ENCODE measurements at places on chromosomes 2 and 18.

DNA sequence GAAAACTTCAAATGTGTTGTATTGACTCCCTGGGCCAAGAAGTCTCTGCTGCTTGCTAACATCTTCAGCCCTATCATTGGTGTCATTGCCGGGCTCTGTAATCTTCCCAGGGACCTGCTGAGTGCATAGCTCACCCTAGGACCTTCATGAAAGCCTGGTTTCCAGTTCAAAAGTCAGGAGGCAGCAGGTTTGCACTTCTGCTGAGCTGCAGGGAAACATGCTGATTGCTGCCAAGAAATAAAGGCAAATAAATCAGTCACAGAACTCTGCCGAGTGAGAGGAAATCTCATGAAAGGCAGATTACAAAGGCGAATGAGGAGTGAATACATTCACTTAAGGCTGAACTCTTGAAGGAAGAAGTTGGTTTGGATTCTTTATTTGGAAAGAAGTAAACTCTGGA lies 1947.6 kb upstream of the CELF4 start:
- no peak for DNase-seq

DNA sequence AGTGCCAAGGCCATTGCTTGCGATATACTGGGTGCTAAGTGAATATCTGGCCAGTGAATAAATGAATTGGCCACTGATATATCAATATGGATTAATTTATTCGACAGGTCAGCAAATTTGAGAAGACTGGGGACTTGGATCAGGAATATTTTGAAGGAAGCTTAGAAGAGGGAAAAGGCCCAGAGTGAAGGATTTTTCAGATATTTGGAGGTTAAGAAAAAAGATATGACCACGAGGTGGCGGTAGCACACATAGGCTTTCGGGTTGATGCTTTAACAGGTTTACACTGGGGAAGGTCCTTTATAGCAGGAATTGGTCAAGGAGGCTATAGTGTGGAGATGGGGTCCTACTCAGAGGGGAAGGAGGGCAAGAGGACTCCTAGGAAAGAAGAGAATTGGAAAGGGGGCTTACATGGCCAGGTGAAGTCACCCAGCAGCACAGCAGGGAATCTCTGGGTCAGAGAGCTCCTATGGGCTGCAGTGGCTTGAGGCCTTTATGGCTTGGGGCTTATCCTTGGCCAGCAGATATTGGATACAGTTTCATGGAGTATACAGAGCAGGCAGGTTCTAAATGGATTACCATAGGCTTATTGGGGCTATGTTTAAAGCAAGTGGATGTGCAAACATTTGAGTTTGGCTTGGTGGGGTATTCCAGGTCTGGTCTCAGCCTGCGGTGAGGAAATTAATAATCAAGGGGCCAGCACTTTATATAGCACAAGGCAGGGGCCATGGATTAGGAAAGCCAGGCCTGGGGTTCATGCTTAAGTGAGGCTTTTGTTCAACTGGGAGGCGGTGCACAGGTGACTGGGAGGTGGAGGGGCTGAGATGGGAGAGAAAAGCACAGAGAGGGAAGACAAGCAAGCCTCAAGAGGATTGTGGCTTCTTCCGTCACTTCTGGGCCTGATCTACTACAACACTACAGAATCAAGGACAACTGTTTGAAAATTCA lies 9.7 kb downstream of the IL1RN start:
- no peak for DNase-seq

DNA sequence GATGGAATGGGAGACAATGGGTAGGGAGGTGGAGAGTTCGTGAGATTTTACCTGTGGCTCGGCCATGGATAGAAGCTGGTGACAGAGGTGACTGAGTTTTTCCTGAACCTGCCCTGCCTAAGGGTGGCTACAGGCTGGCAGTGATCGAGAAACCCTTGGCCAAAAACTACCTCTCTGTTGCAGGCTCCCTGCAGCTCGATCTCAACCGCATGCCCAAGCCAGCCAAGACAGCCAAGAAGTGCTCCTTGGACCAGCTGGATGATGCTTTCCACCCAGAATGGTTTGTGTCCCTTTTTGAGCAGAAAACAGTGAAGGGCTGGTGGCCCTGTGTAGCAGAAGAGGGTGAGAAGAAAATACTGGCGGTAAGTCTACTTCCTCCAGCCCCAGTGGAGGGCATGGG lies 225.5 kb downstream of the DYSF start:
- DNase-seq: no peak

- DNase-seq: no peak
These were observed 67.9 kb downstream of the EIPR1 start for GRCh38 chr2:3309496-3310355.

DNA sequence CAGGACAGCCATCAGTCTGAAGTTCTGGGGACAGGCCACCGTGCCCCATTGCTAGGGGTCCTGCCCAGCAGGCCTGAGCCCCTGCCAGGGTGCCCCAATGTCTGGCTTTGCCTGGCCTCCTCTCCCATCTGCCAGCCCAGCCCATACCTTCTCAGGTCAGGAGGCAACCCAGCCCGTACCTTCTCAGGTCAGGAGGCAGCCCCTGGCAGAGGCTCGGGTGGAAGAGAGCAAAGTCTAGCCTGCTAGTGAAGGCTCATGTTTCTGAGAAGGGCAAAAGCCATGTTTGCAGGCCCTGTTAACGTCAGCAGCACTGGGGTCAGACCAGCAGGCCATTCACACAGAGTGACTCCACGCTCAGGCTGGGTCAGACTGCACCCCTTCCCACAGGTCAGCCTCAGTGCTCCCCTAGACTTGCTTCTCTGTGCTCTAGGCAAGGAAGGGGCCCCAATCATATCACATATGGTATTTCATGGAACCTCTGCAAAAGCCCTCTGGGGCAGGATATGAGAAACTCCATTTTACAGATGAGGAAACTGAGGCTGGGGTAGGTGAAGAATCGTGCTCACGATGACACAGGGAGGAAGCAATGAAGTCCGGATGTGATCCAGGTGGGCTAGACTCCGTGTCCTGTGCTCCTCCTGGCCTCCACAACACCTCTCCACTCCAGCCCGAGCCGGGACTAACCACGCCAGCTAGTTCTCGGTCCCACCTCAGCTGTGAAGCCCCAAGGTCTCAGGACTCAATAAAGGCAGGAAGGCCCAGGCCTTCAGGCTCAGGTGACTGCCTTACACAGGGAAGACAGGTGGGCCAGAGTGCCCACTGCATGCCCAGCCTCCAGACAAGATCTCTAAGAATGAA lies 9.5 kb downstream of the SDC1 start:
- no peak for DNase-seq

DNA sequence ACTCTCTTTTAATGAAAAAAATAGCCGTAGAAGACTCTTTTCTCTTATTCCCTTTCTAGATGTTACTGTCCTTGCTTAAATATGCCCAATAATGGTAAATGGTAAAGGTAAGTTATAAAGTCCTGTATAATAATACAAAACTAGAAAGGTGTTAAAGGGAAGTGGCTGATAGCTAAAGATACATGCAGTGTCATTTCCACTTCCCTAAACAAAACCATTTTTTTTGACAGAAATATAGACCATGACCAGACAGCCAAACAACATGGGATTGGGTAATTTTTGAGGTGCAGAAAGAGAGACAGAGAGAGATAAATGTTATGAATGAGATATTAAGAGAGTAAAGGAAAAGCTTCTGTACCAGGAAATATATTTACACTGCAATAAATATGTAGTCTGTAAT lies 731.7 kb upstream of the REG3G start:
- DNase-seq: no peak

- no peak for DNase-seq
These were observed 51.5 kb upstream of the CNGA3 start for GRCh38 chr2:98294711-98295110.

DNA sequence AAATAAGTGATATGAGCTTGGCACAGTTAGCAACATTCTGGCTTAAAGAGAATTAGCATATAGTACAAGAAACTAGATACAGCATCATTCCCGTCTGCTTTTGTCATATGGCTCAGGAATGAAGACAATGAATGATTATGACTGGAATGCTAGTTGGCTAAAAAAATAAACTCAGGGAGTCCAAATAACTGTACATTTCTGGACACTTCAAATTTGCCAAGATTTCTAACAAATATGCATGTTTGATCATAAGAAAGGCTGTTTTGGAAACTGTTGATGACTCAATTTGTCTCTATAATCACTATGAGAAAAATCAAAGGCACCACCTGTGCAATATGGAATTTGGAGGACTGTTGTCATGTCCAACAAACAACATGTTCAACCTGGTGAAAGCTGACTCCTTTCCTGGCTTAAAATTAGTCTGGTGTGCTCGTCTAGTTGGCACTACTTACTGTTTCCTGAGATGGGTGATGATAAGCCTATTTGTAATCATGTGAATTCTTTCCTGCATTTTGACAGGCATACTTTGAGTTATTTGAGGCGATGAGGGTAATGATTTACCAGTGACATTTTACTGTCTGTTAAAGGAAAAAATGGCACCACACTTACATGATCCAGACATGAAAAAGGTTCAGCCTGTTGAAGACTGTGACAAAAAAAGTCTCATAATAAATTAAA lies 133.9 kb upstream of the CDH20 start:
- no peak for DNase-seq

- no peak for DNase-seq
These were observed 102.3 kb downstream of the LYPD1 start for GRCh38 chr2:132567682-132568081.

DNA sequence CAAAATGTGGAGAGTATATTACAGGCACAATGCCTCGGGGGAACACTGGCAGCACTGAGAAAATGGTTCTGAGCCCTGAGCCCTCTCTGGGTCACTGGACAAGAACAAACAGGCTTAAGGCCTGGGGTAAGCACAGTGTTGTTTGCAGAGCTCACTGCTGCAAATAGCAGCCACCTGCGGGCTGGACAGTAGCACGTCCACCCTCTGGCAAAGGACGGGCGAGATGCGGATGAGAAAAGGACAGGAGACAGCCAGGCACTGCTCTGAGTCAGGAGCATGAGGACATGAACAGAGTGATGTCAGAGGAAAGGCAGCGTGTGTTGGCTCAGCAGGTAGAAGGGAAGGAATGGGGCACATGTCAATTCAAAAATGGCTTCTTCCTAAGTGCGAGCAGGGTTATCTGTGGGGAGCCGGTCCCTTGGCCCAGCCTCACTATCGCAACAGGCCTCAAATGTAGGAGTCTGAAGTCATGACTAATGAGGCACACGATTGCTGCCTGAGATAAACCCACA lies 25.9 kb upstream of the NEB start:
- DNase-seq: peak; percentile 9

- DNase-seq: no peak
These were observed 96.0 kb downstream of the TFCP2L1 start for GRCh38 chr2:121189011-121189410.

- DNase-seq: no peak
These were observed 842 bp downstream of the PAX3 start for GRCh38 chr2:222298001-222298310.

GRCh38 chr2:165699946-165700345 lies 94.1 kb downstream of the GALNT3 start:
- DNase-seq: no peak

GRCh38 chr2:234679741-234680687 lies 183.1 kb upstream of the ARL4C start:
- peak; percentile 94 for DNase-seq

- DNase-seq: no peak
These were observed 14.2 kb downstream of the SPEG start for GRCh38 chr2:219448776-219449341.

DNA sequence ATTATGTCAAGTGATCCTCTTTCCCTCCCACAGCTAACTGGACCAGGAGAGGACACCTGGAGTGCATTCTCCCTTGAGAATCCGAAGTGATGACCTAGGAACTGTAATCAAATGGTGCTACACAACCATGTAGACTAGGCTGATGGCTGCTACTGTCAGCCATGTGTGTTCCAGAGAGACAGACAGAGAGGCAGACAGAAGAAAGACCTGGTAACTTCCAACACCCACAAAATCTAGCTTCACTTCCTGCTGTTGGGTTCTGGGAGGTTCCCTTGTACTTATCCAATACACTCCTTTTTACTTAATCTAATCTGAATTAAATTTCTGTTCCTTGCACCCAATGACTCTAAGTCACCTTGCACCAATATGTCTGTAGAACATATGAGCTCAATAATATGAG lies 72.3 kb downstream of the AAK1 start:
- DNase-seq: no peak

GRCh38 chr2:61707984-61708852 lies 145.6 kb downstream of the FAM161A start:
- peak; percentile 10 for DNase-seq

GRCh38 chr2:114769110-114769509 lies 326.7 kb downstream of the DPP10 start:
- no peak for DNase-seq

- DNase-seq: no peak
These were observed 202.3 kb upstream of the RAB6C start for GRCh38 chr2:129777146-129777545.

DNA sequence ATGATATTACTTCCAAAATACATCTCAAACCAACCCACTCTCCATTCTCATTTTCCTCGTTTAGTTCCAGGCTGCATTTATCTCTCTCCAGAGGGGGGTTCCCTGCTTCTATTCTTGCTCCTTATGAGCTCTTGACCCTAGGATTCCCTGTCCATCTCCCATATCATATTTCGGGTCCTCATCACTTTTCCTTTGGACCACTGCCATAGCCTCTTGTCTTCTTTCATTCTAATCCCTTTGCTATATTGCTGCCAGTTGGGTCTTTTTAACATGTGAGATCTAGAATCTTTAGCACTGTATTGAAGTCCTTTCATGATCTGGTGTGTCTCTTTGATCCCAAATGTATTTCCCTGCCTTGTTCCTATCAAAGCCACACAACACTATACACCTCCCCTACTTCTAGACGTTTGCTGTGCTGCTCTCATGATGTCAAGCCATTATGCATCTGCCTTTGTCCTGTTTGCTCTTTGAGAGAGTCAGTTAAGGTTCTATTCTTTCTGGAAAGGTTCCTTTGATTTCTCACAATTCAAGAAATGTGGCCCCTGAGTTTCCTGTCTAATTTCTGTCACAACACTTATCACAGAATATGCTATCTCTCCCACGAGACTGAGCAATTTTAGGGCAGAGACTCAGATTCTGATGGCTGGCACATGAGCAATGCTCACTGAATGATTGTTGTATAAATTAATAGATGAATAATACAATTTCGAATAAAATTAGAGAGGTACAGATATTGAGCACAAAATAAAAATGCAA lies 43.2 kb upstream of the SESTD1 start:
- no peak for DNase-seq

- DNase-seq: peak; percentile 89
These were observed 95.2 kb upstream of the FSIP2 start for GRCh38 chr2:185643434-185643833.

- no peak for DNase-seq
These were observed 14.1 kb downstream of the SLC66A3 start for GRCh38 chr2:11169333-11169732.

- DNase-seq: no peak
These were observed 40.5 kb downstream of the ANO7 start for GRCh38 chr2:241228860-241229516.

GRCh38 chr18:23958036-23958435 lies 56.5 kb upstream of the TTC39C start:
- no peak for DNase-seq

DNA sequence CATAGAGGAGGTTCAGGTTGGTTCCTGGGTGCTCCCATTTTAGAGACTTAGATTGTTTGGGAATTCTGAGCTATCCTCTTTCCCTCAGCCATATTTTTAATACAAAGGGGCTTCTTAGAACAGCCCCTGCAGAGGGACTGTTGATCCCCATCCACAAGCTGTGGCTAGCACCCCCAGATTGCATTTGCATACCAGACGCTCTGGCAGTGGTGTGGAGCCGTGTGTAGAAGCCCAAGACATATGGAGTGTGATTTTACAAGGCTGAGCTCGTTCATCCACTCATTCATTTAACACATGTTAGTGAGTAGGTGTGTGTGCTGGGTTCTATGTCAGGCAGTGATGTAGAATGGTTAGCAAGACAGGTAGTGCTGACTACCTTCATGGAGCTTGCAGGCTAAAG lies 166.7 kb upstream of the BOD1L2 start:
- DNase-seq: no peak

- DNase-seq: peak; percentile 85
These were observed 230.9 kb upstream of the SMAD2 start for GRCh38 chr18:48161191-48161910.

All from NCI-H226 (cell line).